Hematopoietic multipotent progenitor cell treated with erythropoietin and hydrocortisone succinate and interleukin-3 and kit ligand, for 6 days (in vitro differentiated cells): ENCODE measurements at places on chromosomes 1 and 21.

- DNase-seq, result no peak
These were observed 4.2 kb downstream of the S100A12 start for GRCh38 chr1:153371231-153371630.

DNA sequence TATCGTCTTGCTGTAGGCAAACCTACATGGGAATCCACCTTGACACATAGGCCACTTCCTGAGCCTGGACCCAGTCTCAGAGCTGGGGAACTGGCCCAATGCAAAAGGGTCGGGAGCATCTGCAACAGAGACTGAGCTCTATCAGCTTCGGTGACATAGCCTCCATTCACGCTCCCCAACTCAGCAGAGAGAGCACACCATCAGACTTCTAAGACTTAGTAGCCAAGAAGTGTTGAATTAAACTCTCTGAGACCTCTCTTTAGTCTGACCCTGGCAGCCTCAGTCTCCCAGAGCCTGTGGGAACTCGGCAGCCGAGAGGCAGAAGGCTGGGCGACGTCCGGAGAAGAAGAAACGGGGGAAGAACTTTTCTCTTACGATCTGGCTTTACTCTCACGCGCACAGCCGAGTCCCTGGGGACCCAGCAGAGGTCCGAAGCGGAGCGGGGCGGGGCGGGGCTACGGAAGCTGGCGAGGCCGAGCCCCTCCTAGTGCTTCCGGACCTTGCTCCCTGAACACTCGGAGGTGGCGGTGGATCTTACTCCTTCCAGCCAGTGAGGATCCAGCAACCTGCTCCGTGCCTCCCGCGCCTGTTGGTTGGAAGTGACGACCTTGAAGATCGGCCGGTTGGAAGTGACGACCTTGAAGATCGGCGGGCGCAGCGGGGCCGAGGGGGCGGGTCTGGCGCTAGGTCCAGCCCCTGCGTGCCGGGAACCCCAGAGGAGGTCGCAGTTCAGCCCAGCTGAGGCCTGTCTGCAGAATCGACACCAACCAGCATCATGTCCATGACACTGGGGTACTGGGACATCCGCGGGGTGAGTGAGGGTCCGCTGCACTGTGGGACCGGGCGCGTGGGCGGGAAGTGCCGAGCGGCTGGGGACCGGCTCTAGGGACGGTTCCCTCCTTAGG is at the start of gene GSTM4:
TSS of gene GSTM4 (plus strand) at position 485 of the 905 bp plus-strand sequence. CDS start at position 776, 291 bp downstream.
- DNase-seq, result peak; percentile 85

DNA sequence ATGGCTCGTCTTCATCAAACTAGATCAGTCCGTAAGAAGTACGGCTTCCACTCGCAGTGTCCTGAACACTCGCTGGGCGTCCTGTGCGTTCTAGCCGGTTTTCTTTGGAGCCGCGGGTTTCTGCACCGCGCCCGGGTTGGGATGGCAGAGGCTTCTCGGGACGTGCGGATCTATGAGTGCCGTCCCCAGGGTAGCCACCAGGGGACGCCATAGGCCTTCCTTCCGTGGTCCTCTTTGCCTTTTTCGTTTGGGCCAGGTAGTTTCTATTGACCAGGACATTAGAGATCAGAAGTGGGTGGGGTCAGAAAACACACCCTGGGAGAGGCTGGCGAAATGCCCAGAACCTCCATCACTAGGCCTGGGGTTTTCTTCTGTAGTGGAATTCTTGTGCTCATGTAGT is 273.8 kb downstream of the FAM72C start:
- peak; percentile 15 for DNase-seq

DNA sequence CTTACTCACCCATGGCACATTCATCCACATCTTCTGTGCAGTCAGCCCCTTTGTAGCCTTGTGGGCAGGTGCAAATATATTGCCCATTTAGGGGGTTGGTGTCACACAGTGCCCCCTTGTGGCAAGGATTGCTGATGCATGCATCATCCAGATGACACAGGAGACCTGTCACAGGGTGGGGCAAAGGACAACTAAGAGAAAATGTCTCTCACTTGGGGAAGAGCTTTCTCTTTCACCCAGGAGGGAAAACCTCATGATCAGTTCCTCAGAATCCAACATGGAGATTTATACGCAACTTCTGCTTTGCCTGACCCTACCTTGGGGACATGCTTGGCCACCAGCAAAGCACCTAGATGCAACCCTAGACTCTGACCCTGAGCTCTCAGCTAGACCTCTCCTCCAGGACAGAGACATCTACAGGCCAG is 71.8 kb upstream of the ADAM30 start:
- DNase-seq, result peak; percentile 88

DNA sequence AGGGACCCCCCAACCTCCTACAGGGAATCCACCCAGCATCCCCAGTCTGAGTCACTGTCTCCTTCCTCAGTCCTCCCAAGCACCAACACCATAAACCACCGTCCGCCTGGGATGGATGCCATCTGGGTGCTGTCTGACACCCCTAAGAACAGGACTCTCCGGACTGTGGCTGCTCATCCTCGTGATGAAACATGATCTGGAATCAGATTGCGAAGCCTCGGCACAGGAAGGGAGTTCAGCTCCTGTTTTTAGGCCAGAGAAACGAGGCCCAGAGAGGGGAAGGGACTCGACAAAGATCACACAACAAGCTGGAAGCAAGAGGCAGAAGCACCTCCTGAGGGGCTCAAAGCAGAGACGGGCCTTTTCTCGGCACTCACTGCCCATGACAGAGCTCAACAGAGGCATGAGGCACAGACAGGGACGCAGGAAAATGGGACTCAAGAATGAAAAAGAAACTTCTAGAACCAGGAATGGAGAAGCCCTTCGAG is 8.4 kb downstream of the KCNN3 start:
- no peak for DNase-seq

DNA sequence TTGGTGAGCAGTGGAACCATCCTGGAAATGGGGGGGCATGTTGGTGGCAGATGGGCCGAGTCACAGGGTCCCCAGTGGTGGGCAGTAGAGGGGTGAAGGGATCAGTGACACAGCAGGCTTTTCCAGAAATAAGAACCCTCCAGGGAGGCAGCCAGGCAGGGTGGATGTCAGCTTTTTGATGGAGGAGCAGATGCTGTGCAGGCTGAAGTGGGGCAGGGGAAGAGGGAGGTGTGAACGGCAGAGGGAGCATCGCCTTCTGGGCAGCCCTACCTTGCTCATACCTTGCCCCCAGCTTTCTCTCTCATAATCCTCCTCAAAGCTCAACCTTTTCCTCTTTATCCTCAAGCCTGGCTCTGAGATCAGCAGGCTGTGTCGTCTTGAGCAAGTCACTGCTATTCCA is 131.8 kb upstream of the IPO9 start:
- DNase-seq, result no peak
